ENCODE measurements at places on chromosomes 4 and X.

GRCh38 chr4:169791527-169792156 lies 33.9 kb upstream of the HPF1 start:
- DNase-seq, result no peak

DNA sequence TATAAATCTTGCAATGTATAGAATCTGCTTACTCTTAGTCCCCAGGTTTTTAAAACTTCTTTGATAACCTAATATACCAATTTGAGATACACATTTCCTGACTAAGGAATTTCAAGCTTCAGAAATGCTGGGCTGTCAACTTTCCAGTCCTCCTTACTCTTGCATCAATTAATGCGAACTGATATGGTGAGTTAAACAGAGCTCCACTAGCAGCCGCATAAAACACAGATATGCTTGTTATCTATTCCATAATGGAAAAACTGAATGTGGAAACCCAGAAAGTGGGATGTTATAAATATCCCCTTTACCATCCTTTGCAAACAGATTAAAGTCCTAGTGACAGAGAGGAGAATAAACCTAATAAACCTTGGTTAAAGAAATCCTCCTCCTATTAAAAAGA lies 1913.7 kb downstream of the STIM2 start:
- no peak for DNase-seq

- no peak for DNase-seq
Observed at GRCh38 chrX:133630362-133630761, 215.1 kb upstream of the GPC4 start.

DNA sequence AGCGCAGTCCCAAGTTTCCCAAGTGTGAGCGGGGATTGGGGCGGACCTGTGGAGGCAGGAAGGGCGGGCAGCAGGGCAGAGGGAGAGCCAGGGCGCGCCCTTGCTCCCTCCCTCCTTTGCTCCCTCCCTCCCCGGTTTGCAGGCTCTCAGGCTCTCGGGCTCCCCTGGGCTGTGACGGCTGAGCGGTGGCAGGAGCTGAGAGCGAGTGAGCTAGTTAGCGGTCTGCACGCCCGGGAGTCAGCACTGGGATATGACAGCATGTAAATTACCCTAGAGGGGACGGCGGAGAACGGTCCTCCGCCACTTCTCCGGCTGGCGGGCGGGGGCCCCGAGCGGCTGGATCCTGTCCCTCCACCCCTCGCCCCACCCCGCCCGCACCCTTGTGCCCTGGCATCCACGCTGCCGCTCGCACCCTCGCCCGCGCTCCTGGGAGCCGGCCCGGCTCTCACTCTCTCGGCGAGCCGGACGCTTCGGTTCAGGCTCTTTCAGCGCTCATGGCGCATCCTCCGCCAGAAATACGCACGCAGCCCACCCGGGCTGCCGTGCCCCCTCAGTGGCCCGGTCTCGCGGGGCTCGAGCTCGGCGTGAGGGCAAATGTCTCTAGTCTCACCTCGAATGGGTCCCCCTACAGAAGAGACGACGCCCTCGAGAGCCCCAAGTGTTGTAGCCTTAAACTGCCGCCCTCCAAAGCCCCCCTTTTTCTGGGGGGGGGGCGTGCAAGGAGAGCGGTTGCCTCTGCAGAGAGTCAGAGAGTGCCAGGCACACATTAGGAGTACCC lies at the start of gene TSC22D3:
Gene TSC22D3 (minus strand): TSS at position 54 of the 778 bp plus-strand sequence. CDS start 368 bp downstream, outside the sequence.
- DNase-seq, result peak; percentile 35

DNA sequence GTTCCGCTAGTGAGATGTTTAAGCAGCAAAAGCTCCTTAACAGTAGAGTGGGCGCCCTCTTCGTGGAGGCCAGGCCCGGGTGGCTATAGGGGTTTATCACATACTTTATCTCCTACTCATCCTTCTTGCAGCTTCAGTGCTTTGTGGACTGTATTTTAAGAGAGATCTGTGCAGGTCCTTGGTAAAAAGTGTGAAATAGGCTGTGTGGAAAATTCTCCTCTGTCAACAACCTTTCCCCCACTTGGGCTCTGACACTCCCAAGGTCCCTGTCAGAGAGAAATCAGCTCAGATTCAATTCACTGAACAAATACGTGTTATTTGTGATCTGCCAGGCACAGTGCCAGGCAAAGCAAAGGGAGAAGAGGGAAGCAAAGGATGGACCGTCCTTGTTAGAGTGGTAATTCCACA lies 214.3 kb upstream of the PPARGC1A start:
- DNase-seq, result no peak

DNA sequence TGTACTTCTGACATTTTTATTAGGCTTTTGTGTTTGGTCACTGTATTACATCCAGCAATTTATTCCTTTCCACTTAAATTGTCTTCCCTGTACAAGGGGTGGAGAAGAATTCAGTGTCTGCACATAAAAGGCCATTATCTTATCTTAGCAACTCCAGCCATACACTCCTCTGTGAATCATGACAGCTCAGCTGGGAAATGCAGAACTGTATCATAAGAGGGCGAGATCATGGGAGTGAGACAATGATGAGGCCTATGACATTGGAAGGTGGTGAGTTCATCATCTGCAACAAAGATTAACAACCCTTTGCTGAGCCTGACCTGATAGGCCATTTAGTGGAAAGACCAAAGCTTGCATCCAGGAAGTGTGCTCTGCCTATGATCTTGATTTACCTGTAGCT lies 33.3 kb downstream of the SLIT2 start:
- no peak for DNase-seq

DNA sequence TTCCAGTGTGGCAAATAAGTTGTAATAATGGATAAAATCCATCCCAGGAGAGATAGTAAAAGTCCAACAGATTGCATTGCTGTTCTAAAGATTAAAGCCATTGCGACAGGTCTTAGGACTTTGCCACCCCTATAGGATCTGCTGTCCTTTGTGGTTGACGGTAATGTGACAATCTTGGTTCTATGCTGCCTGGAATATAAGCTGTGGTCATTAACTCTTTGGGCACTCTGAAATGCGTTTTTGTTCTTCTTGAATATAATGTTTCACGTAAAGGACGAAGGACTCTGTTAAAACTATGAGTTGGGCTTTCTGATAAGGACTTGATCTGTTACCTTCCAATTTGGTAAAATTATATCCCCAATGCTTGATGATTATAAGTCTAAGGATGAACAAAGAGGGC lies at the start of gene CLDN24:
Gene CLDN24 (minus strand): TSS at position 101 of the 400 bp plus-strand sequence. CDS start 0 bp downstream, at position 101.
- no peak for DNase-seq

DNA sequence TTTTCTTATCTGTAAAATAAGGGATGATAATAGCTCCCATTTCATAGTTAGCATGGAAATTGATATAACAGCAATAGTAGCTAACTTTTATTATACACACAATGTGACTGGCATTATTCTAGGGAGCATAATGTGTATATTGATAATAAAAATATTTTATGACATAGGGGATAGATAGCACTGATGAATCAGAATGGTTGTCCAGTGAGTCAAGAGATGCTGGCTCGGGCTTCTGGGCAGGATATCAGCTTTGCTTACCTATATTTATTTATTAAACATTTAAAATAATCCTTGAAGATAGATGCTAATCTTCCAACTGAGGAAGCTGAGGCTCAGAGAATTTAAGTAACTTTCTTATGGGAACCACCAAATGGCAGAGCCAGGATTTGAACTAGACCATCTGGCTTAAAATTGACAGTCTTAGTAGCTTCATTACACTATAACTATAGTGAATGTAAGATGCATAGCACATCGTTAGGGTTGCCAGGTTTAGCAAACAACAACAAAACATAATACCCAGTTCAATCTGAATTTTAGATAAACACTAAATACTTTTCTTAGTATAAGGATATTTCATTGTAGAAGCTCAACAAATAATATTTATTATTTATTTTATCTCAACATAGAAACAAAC lies 2.7 kb downstream of the AFP start:
- no peak for DNase-seq

- DNase-seq, result no peak
Observed at GRCh38 chr4:100494166-100494565, 23.7 kb downstream of the EMCN start.

All from CD4-positive, alpha-beta T cell (primary cell).